ENCODE measurements at places on chromosomes 2 and 18.

GRCh38 chr2:40489678-40489960 is 37.7 kb upstream of the SLC8A1 start:
- DNase-seq: no peak

GRCh38 chr2:42865884-42866881 is 73.8 kb upstream of the HAAO start:
- no peak for DNase-seq

DNA sequence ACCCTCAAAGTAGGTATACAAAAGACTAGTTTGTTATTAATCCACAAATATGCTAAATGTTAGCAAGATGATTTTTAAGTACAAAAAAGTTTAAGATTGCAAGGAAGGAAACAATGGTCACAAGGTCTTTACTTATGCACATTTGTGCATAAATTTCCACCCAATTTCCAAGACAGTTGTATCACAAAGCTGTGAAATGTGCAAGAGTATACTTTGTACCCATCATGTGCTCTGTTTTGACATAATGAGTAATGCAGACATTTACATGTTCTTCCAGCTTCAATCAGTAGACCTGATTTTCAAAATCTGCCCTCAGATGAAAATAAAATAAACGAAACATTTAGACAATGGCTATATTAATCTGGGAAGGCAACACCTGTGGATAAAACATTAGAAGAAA is 27.0 kb downstream of the SLC5A7 start:
- no peak for DNase-seq

DNA sequence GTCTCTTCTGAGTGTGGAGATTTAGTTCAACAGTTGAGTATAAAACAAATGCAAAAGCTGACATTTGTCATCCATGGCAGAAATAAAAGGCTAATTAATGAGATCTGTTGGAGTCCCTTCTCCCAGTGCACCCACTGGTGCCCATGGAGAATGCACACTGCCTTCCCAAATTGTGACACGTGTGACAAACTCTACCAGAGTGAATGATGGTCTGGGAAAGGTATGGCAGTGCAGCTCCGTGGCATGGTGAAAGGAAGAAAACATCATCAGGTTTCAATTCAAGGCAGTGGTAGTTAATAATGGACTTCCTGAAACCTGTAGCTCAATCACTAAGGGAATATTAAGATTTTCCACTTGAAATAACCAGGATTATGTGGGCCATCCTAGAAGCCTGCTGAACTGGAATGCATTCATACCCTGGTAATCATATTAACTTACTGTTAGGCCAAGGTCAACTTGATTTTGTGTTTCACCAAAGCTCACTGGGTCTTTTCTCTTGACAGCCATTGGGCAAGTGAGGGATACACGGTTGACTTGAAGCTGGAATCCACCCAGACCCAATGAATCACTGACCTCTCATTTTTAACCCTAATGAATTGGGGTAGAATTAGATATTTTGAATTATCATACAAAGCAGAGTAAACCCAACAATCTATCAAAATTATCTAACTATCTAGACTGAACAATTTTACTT is 167.6 kb downstream of the AFF3 start:
- DNase-seq: no peak

GRCh38 chr2:11850082-11850481 is 103.7 kb downstream of the LPIN1 start:
- no peak for DNase-seq

DNA sequence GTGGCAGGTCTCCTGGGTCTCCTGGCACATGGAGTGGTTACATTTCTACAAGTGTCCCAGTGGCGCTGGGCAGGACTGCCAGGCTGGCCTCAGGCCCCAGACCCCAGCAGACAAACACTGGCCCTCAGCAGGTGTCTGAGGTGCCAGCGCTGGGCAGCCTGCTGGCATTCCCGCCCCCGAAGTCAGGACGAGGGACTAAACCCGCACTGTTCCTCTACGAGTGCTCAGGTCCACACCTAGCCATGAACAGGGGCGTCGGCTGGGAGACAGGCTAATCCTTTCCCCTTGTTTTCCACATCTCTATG is 12.8 kb downstream of the SNED1 start:
- no peak for DNase-seq

- no peak for DNase-seq
Measured at GRCh38 chr2:105375001-105375561, 23.8 kb downstream of the FHL2 start.

DNA sequence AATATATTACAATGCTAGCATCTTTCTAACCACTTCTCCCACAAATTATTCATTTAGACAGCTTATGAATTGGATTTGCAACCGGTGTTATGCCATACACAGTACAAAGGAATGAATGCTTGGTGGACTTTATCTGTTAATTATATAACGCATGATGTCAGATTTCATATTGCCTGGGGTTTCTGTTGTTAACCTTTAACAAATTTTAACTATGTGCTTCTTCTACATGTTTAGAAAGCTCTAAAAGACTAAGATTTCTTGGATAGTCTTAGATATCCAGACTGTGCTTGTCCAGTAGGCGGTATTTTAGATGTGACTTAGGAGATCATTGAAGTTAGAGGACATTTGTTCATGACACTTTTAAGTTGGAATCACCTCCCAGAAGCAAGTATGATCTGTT is 976.3 kb downstream of the TMEM182 start:
- DNase-seq: no peak

DNA sequence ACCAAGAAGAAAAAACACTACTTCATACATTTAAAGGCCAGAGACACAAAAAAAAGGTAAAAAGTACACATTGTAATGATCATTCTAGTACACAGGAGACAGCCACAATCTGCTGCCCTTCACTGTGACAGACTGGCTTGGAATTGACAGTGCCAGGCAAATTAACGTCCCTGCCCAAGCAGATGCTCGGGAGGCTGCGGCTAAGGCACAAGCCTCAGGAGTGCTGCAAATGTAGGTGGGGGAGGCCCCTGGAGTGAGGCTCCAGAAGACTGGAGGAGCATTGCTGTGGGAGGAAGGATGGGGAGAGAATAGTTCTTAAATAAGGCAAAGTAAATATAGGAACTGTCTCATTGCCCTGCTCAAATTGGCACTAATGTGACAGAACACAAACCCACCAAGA is 18.6 kb downstream of the ERCC3 start:
- DNase-seq: no peak

DNA sequence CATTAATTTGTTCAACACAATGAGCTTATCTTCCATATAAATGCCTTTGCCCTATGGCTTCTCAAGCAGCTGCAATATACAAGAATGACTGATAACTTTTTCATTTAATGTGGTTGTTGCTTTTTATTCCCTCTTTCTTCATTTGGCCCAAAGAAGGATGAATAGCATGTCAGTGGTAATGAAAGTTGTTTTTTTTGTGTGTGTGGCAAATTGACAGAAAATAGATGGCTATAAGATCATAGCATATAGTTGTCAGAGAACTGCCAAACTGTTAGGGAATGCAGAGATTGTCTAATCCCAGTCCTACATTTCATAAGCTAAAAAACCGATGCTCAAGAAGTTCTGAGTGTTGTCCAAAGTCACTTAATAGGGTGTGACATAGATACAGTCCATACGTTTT is 244.3 kb downstream of the ACTR3 start:
- DNase-seq: no peak

- DNase-seq: no peak
Measured at GRCh38 chr2:179428649-179429048, 164.0 kb upstream of the SESTD1 start.

- no peak for DNase-seq
Measured at GRCh38 chr2:32783933-32784332, 156.1 kb downstream of the TTC27 start.

- DNase-seq: no peak
Measured at GRCh38 chr2:227153307-227153706, 10.7 kb downstream of the COL4A4 start.

GRCh38 chr18:66377291-66377690 is 226.6 kb downstream of the CDH19 start:
- no peak for DNase-seq

GRCh38 chr2:20590704-20591515 is 60.0 kb downstream of the HS1BP3 start:
- DNase-seq: no peak

- no peak for DNase-seq
Measured at GRCh38 chr2:7009207-7009911, 92.1 kb downstream of the RNF144A start.

DNA sequence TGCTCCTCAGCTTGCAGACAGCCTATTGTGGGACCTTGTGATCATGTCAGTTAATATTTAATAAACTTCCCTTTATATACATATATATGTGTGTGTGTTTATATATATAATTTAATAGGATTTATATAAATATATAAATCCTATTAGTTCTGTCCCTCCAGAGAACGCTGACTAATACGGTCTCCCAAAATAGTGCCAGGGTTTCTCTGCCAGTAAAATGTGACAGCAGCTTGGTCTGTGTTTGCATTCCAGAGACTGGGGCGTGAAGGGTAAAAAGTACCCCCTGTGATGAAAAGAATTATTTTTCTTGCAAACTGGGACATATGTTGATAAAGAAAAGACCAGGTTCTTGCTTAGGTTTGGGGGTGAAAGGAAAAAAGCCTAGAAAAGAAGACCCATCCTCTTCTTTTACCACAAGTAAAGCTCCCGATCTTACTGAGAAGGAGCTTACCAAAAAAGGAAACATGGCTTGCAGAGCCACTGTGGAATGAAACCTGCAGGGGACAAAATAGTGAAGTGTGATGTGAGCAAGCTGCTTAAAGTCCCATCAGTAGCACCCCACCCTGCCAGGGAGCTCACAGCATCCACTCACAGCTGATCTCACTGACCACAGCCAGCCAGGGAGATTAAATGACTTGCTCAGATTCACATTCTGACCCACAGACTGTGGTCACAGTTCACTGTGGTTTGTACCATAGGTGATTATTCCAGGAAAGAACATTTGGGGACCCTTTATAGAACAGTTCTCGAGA is 110.9 kb upstream of the RMP24 start:
- DNase-seq: no peak

GRCh38 chr2:171320208-171320621 is 113.6 kb downstream of the METTL8 start:
- no peak for DNase-seq
